ENCODE measurements at places on chromosomes 2 and 18. TPM values are rescaled to one million over a fixed set of nuclear protein-coding genes. Genes with fewer than 3 reads are reported as not detected.

DNA sequence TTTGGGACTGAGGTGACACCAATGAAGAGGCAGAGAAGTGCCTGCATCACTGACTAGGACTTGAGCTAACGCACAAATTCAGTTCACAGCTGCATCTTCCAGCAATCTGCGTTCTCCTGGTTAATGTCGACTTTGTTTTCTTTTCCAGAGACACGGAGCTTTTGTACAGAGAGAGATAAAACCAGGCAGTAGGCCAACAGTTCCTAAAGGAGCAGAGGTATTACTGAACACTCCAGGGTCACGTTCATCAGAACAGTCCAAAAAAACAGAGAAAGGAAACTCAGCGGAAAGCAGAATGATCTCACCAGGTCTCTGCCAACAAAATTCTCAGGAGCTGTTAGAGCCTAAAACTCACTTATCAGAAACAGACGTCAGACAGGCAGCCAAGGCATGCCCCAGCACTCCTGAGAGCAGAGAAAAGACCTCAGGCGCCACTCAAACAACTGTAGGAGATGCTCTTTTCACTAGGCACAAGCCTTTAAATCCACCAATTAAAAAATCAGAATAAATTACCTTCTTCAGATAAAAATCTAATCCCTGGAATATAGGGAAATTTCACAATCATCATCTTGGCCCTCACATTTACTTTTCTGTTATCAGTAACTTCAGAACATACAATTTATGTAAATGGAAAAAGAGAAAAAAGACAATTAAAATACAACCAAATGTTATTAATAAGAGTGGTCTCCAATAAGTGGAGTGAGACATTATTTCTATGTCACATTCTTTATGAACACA lies 95.9 kb upstream of the SPTBN1 start:
- no peaks in the 10 kb centered on the region for H3K27me3 ChIP-seq
- no peak for DNase-seq
- peak overlapping the region; percentile 1 for H3K4me3 ChIP-seq
- no peaks in the 10 kb centered on the region for H3K36me3 ChIP-seq
- H3K4me1 ChIP-seq, result peaks cover 6% of the 10 kb centered on the region
- H3K27ac ChIP-seq, result peak overlapping the region; percentile 27

Gene DNAJC5G
- total RNA-seq, result not detected

- H3K4me3 ChIP-seq, result no peak overlapping the region
- no peaks in the 10 kb centered on the region for H3K36me3 ChIP-seq
- no peak overlapping the region for H3K27ac ChIP-seq
These were observed 63.4 kb downstream of the SMAD7 start for GRCh38 chr18:48887294-48887904.

GRCh38 chr2:8312861-8313830 lies 368.7 kb upstream of the ID2 start:
- no peaks in the 10 kb centered on the region for H3K27me3 ChIP-seq
- H3K36me3 ChIP-seq, result no peaks in the 10 kb centered on the region
- no peak for DNase-seq

Gene SULT1C2
- not detected for total RNA-seq

DNA sequence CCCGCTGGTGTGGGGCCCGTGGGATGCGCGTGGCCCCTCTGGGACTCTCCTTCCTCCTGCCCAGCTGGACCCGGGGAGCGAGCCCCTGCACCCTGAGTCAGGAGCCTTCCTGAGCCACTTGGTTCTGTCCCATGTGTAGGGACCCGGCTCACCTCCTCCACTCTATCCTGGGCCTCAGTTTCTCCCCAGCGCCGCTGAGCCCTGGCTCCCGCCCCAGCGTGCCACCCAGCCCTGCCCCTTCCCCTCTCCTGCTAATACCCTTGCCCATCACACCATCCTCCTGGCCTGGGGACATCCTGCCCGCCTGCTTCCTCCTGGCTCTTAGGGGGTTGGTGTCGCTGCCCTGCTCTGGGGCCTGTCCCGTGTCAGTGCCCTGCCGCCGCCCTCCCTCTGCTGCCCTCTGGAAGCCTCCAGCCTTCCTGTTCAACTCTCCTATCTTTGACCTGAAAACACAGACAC lies 24.8 kb downstream of the GPC1 start:
- no peak overlapping the region for H3K27ac ChIP-seq
- peaks cover 45% of the 10 kb centered on the region for H3K36me3 ChIP-seq
- no peaks in the 10 kb centered on the region for H3K27me3 ChIP-seq
- no peak for DNase-seq

- no peak overlapping the region for H3K27ac ChIP-seq
- peaks cover 5% of the 10 kb centered on the region for H3K27me3 ChIP-seq
- no peak for DNase-seq
- H3K4me3 ChIP-seq, result no peak overlapping the region
- no peaks in the 10 kb centered on the region for H3K36me3 ChIP-seq
- peaks cover 11% of the 10 kb centered on the region for H3K4me1 ChIP-seq
These were observed 129.7 kb upstream of the MGAT5 start for GRCh38 chr2:134124047-134124753.

Gene KCNS3
- total RNA-seq, result 13.0 TPM

- H3K27me3 ChIP-seq, result no peaks in the 10 kb centered on the region
- no peak overlapping the region for H3K4me3 ChIP-seq
- no peak overlapping the region for H3K27ac ChIP-seq
- peaks cover 46% of the 10 kb centered on the region for H3K4me1 ChIP-seq
These were observed 7.8 kb downstream of the SLC66A2 start for GRCh38 chr18:79943608-79944125.

DNA sequence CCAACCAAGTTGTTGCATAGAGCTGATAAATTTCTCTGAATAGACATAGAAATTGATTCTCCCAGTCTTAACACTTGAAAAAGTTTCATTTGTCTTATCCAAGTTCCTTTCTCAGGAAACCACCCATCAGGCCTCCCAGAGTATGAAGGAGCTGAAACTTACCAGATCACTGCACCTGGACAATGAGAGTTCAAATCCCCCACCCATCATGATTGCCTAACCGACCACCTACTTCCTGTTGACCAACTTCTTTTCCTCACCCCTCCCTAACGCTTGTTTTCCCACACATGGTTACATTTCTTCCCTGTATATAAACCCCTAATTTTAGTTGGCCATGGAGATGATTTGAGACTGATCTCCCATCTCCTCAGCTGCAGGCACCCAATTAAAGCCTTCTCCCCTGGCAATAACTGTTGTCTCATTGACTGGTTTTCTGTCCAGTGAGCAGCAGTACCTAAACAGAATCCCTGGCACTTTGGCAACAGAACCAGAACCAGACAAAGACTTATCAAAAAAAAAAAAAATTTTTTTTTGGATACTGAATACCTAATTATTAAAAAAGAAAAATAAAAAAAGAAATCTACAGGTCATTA lies 103.0 kb downstream of the SPIRE1 start:
- H3K4me1 ChIP-seq, result peaks cover 26% of the 10 kb centered on the region
- H3K27me3 ChIP-seq, result no peaks in the 10 kb centered on the region
- H3K27ac ChIP-seq, result no peak overlapping the region
- no peak for DNase-seq
- no peak overlapping the region for H3K4me3 ChIP-seq

Gene TWIST2
- total RNA-seq, result 1.2 TPM

Gene PARD3B
- 5.8 TPM for total RNA-seq

DNA sequence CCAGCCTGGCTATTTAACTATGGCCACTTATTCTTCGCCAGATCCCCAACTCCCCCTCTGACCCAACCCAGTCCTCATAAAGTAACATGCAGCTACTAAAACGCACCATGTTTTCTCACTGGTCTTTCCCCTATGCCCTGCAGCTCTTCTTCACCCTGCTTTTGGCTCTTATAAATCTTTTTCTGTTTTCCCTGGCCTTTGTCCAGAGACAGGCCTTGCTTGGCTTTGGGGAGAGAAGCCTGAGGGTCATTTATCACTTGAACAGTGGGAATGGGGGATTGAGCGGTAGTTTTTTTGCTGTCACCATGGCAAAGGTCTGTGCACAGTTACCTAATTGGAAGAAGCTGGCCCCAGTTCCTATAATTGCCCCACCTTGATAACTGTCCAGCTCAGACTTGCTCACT lies 202.9 kb upstream of the NT5C1B start:
- H3K36me3 ChIP-seq, result no peaks in the 10 kb centered on the region
- no peak overlapping the region for H3K4me3 ChIP-seq
- no peaks in the 10 kb centered on the region for H3K27me3 ChIP-seq
- no peak for DNase-seq
- peaks cover 15% of the 10 kb centered on the region for H3K4me1 ChIP-seq

DNA sequence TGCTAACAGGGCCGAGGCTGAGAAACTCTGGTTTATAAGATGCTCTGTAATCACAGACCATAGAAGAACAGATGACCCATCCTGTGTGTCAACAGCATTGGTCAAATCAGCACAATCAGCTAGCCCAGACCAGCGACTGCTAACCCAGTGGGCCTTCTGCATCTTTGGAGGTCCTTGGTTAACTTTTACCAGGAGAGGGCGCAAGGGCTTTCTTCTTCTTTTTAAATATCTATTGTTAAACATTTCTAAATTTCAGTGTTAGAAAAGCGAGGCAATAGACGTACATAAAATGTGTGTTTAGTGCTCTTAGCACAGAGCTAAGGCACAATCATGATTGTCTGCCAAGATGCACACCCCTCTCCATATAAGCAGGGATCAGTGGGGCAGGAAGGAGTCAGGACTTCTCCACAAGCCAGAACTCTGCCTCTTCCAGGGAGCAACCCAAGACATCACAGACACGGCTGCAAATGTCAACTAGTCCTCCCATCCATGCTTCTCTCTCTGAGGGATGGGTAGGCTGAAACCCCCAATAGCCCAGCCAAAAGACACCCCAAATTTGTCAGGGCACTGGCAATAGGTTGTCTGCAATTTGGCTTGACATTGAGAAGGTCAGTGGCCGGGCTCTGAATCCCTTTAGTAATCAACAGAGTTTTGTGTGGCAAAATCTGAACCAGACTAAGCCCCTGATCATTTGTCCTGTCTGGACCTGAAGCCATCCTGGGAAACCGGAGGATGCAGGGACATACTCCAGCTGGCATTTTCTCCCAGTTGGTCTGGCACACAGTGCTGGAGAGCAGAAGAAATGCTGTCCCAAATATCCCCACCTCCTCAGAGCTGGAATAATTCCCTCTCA lies 188.2 kb downstream of the BCL2 start:
- DNase-seq, result no peak
- H3K4me3 ChIP-seq, result peak overlapping the region; percentile 13
- peaks cover 21% of the 10 kb centered on the region for H3K4me1 ChIP-seq
- H3K36me3 ChIP-seq, result no peaks in the 10 kb centered on the region
- H3K27ac ChIP-seq, result peak overlapping the region; percentile 72

GRCh38 chr2:191311-192190 lies 72.3 kb downstream of the SH3YL1 start:
- H3K27ac ChIP-seq, result no peak overlapping the region
- H3K4me3 ChIP-seq, result no peak overlapping the region
- no peak for DNase-seq
- no peaks in the 10 kb centered on the region for H3K27me3 ChIP-seq
- no peaks in the 10 kb centered on the region for H3K4me1 ChIP-seq
- H3K36me3 ChIP-seq, result no peaks in the 10 kb centered on the region

Gene STPG4
- total RNA-seq, result not detected

Gene LYG2
- total RNA-seq, result not detected

DNA sequence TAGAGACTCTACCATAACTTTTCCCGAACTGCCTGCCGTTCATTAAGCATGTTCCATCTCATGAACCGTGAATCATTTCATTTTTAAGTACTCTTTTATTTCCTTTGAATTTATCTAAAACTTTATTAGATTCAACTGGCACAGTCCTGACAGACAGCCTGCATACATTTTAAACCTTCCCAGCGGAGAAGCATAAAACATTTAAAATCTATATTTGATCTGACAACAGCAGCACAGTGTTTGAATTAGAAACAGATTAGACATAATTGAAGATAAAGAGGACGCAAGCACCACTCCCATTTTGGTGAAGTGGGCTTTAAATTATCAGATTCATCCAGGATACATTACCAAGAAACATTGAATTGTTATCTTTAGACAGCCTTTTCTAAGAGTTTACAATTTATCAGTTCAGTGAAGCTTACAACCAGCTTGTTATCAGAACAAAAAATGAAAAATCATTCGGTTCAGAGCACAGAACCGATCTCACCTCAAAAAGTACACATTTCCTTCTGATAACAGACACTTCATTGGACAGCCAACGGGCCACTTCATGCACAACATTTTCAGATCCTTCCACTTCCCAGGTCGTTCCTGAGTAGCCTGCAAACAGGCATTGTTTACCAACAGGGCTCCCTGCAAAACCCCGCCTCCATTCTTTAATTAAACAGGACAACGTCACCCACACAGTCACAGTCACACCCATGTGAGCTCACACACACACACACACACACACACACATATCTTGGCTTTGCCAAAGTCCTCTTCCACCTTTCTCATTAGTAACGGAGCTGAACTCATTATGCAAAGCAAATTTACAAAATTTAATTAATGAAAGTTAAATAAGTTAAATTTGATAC lies 171.2 kb downstream of the SP3 start:
- H3K27me3 ChIP-seq, result peaks cover 2% of the 10 kb centered on the region
- H3K36me3 ChIP-seq, result no peaks in the 10 kb centered on the region
- H3K4me1 ChIP-seq, result no peaks in the 10 kb centered on the region
- H3K4me3 ChIP-seq, result no peak overlapping the region

Gene KLF11
- 17.0 TPM for total RNA-seq

DNA sequence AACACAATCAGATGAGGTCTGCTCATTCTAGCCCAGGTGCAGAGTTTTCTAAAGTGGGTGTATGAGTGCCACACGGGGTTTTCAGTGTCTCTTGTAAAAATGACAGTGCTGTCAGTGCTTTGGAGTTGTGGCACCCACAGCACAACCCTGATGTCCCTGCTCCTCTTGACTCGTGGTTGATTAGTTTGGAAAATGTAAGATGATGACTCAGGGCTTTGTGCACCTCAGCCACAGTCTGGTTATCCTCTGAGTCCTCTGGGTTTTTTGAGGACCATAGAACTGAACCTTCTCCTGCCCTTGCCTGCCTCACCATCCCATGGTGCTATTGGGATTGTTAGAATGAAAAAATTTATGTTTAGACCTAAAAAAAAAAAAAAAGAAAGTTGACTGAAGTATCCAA lies 105.6 kb downstream of the MYO1B start:
- H3K36me3 ChIP-seq, result no peaks in the 10 kb centered on the region
- no peak for DNase-seq

GRCh38 chr2:43738257-43738656 lies 35.6 kb upstream of the DYNC2LI1 start:
- H3K4me3 ChIP-seq, result no peak overlapping the region
- H3K4me1 ChIP-seq, result no peaks in the 10 kb centered on the region
- DNase-seq, result no peak
- no peaks in the 10 kb centered on the region for H3K36me3 ChIP-seq
- H3K27ac ChIP-seq, result no peak overlapping the region

GRCh38 chr2:224970311-224970710 lies 72.0 kb downstream of the DOCK10 start:
- no peaks in the 10 kb centered on the region for H3K27me3 ChIP-seq
- H3K4me1 ChIP-seq, result peaks cover 6% of the 10 kb centered on the region
- H3K36me3 ChIP-seq, result no peaks in the 10 kb centered on the region
- no peak overlapping the region for H3K27ac ChIP-seq

Gene HNMT
- 7.3 TPM for total RNA-seq

Measured in psoas muscle (tissue), 8 donors.